ENCODE measurements at places on chromosomes 1 and 21. TPM values are rescaled to one million over a fixed set of nuclear protein-coding genes. Genes with fewer than 3 reads are reported as not detected.

- H3K4me1 ChIP-seq, result no peaks in the 10 kb centered on the region
- no peaks in the 10 kb centered on the region for H3K36me3 ChIP-seq
- no peak for DNase-seq
- H3K27ac ChIP-seq, result no peak overlapping the region
- H3K4me3 ChIP-seq, result no peak overlapping the region
These were observed 118.9 kb downstream of the HHAT start for GRCh38 chr1:210447456-210448057.

DNA sequence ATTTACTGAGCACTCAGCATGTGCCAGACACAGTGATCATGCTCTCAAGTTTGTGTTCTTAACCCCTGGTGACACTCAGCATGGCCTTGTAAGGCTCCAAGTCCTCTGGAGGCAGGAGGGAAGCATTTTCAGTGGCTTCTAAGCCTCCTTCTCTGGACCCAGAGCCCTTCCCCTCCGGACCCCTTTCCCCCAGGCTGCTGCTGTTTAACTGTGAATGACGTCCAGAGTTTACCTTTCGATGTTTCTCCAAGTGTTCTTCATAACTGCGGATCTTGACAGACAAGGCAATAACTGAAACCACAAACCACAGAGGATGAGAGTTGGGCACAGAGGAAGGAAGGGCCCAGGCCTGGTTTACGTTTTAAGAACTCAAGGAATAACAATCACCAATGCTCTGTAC is 6.5 kb downstream of the MRPS15 start:
- H3K4me1 ChIP-seq, result peaks cover 6% of the 10 kb centered on the region
- H3K27me3 ChIP-seq, result no peaks in the 10 kb centered on the region
- H3K36me3 ChIP-seq, result peaks cover 87% of the 10 kb centered on the region
- DNase-seq, result no peak
- H3K4me3 ChIP-seq, result no peak overlapping the region

DNA sequence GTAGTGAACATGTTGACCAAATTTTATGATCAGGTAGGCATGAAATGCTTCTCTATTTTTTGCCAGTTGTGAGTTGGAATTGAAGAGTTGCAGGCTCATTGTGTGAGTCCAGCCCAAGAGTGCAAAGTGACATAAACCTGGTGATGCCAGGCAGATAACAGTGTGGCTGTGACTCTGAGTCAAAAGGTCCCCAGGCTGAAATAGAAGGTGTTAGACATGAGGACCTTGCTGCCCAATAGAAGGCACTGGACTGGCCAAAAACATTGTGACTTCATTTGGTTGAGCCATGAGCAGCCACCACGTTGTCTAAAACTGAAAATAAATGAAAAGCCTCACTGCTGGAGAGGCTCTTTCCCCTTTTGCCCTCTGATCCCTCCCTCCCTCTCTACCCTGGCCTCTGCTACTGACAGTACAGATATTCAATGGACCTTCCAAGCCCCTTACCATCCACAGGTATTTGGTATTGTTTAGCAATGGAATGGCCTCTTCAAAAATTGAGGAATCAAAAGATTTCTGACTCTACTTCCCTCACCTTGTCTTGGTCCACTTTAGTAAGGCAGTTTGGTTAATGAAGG is 67.8 kb upstream of the ABCD3 start:
- H3K4me1 ChIP-seq, result peaks cover 6% of the 10 kb centered on the region
- H3K4me3 ChIP-seq, result no peak overlapping the region
- DNase-seq, result no peak

Gene TAS1R1
- total RNA-seq, result not detected

DNA sequence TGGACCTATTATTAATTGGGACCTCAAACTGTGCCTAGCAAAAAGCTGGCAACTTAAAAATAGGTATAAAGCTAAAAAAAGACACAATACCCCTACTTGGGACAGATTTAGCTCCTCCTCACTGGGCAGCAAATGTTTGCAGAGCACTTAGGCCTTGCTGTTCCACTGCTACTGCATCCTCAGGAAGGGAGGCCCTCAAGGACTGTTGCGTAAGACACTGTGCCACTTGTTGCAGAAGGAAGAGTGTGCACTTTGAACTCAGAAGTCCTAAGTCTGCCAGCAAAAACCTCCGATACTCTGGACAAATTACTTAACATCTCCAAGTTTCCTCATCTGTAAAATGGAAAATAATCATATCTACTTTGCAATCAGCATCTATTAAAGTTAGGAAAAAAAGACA is 322.9 kb downstream of the BARHL2 start:
- no peaks in the 10 kb centered on the region for H3K36me3 ChIP-seq
- H3K27me3 ChIP-seq, result no peaks in the 10 kb centered on the region
- no peaks in the 10 kb centered on the region for H3K4me1 ChIP-seq
- DNase-seq, result no peak
- H3K4me3 ChIP-seq, result no peak overlapping the region

Gene OPTC
- total RNA-seq, result not detected

Gene DMBX1
- not detected for total RNA-seq

DNA sequence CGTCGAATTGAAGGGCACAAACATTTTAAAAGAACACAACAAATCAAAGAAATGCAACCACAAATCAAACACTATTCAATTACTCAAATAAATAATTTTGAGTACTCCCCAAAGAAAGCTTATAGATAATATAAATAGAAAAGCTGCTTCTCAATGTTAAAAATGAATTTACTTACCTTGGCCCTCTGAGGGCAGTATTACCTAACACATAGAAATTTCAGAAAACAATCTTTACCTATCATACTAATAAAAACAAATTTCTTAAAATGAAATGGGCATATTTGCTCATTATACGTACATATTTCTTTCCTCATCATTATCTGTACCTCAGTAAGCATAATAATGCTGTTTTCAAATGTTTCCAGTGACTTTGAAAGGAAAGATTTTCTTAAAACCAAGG is 141.8 kb downstream of the AKT3 start:
- H3K27me3 ChIP-seq, result no peaks in the 10 kb centered on the region
- no peaks in the 10 kb centered on the region for H3K4me1 ChIP-seq
- no peak overlapping the region for H3K27ac ChIP-seq
- no peak overlapping the region for H3K4me3 ChIP-seq

DNA sequence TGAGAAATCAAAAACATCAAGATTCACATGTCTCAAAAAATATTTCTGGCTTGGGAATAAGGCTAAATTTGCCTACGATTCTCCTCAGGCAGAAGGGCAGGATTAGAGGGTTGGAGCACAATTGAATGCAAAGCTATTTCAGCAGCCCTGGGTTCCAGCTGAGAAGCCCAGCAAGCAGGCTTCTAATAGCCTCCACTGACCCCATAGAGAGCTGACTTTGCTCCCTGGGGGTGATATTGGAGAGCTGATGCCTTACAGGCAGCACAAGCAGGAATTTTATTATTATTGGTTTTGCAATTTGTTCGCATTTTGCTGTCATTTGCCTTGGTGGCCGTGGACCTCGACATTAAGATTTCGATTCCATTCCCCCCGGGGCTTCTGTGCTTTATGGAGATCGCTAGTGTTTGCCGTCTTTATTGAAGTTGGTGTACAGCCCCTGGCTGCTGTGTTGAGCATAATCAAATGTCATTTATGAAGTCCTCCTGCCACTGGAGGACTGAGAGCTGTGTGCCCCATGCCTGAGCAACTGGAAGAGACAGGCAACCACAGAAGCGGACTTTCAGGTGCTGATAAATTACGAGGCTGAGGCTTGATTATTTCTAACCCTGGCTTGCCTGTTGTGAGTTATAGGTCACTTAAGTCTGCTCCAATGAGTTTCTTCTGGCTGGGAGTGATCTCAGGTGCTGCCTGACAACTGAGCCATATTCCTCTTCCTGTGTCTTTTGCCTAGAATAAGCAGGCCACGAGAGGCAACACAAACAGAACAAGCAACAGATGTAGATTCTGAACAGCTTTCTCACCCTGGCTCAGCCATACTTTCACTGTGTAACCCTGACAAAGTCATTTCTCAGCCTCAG is 518.4 kb upstream of the CAMK1G start:
- H3K27me3 ChIP-seq, result no peaks in the 10 kb centered on the region
- DNase-seq, result no peak
- H3K36me3 ChIP-seq, result no peaks in the 10 kb centered on the region
- no peaks in the 10 kb centered on the region for H3K4me1 ChIP-seq
- H3K4me3 ChIP-seq, result no peak overlapping the region

DNA sequence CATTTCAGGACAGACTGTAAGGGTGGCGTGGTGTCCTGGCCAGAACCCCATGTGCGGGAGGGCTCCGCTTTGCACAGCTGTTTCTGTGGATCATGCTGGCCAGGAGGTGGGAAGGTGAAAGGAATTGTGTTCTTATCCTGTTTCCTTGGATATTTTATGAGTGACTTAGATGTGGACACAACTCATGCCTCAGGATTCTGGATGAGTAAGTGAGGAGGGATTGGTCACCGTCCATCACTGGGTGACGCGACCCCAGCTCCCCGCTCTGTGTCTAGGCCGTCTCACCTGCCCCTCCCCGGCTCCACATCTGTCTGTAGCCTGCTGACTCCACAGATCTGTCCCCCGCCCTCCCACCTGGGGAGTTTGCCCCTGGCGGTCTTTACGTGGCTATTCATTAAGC is 48.8 kb downstream of the PIK3CD start:
- H3K27ac ChIP-seq, result no peak overlapping the region
- H3K36me3 ChIP-seq, result no peaks in the 10 kb centered on the region
- H3K4me1 ChIP-seq, result peaks cover 53% of the 10 kb centered on the region
- no peaks in the 10 kb centered on the region for H3K27me3 ChIP-seq
- H3K4me3 ChIP-seq, result no peak overlapping the region
- no peak for DNase-seq

DNA sequence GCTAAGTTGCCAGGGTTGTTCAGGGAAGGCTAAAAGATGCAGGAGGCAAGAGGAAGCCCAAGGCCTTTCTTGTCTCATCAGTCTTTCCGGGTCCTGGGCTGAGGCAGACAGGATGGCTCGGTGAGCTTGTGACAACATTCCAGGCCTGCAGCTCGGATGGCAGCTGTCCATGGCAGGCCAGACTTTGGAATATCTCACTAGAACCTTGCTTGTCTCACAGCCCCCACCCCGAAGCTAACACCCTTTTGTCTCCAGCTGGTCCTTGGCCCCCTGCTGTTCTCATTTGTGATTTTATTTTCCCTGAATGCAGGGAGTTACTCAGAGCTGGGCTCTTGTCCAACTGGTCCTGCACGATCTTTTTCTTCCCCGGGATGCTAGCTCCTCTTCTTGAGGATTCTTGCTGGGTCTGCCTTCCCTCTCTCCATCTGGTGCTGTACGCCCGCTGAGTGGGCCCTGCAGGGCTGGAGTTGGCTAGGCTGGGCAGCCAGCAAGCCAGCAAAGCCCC is 477.2 kb upstream of the CAMK1G start:
- H3K36me3 ChIP-seq, result no peaks in the 10 kb centered on the region
- H3K4me3 ChIP-seq, result no peak overlapping the region
- H3K27me3 ChIP-seq, result no peaks in the 10 kb centered on the region
- DNase-seq, result no peak

DNA sequence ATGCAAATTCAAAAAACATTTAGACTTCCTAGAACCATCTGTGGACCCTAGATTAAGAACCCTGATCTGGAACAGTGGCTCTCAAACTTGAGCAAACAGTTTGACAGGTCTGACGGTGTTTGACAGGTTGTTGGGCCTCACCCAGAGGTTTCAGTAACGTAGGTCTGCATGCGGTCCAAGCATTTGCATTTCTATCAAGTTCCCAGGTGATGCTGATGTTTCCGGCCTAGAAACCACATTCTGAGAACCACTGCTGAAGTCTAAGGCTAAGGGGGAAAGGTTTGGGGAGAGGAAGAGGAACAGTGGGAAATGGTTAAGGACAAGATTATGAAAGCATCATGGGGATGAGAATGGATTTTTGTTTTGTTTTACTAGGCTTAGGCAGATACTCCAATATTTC is 48.6 kb downstream of the MDM4 start:
- H3K4me3 ChIP-seq, result no peak overlapping the region
- no peaks in the 10 kb centered on the region for H3K27me3 ChIP-seq
- no peak overlapping the region for H3K27ac ChIP-seq
- H3K36me3 ChIP-seq, result no peaks in the 10 kb centered on the region
- no peak for DNase-seq

- H3K27ac ChIP-seq, result no peak overlapping the region
- DNase-seq, result no peak
- no peaks in the 10 kb centered on the region for H3K4me1 ChIP-seq
- H3K4me3 ChIP-seq, result no peak overlapping the region
- H3K36me3 ChIP-seq, result no peaks in the 10 kb centered on the region
These were observed 57.5 kb upstream of the GUCA2A start for GRCh38 chr1:42221952-42222606.

DNA sequence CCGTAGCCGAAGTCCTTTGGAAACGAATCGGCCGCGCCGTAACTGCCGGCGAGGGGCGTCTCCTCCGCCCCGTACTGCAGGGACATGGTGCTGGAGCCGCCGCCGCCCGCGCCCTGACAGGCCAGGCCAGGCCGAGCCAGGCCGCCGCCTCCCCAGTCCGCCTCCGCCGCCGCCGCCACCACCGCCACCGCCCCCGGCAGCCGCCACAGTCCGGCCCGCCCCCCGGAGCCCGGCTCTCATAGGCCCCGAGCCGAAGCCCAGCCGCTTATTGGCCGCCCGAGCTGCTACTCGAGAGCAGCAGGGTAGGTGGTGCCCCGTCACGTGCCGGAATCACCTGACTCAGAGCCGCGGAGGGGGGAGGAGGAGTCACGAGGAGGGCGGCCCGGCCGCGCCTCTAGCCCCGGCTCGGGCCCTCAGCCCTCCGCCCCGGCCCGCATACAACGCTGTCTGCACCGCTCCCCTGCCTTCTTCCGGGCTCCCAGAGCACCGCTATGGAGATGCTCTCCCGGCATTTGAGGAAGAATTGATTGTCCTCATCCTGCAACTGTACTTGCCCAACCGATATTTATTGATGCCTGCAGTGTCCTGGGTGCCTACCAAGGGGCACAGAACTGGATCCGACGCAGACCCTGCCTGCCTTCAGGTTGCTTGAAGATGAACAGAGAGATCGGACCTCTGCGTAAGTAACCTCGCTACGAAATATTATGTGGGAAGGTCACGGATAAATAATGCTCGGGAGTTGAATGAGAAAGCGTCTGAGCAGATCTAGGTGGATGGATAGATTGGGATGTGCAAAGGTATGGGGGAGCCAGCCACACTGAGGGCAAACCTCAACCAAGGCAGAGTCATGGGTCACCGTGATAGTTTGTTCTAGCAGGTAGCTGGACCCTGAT is at the start of gene RRAGC:
TSS of gene RRAGC (minus strand) at position 212 of the 893 bp plus-strand sequence. CDS start at position 86, 126 bp downstream.
- peak; percentile 98 for DNase-seq
- H3K4me1 ChIP-seq, result peaks cover 15% of the 10 kb centered on the region
- H3K36me3 ChIP-seq, result no peaks in the 10 kb centered on the region

Gene ERVH48-1
- total RNA-seq, result not detected

Gene RABGAP1L
- 45.6 TPM for total RNA-seq

DNA sequence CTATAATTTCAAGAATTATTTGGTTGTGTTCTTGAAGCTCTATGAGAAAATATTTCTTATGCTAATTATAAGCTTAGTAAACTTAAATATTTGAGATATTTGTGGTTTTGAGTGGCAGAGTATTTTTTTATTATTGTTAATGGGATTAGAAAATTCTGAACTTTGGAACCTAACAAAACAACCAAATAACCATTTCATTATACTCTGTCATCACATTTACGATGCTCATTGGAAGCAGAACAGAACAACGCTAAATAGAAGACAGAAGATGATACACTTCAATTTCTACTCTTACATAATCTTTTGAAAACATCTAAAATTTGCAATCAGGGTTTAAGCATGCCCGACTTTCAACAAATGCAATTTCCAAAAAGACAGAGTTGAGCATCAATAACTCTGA is 270.2 kb downstream of the PTPRC start:
- peaks cover 4% of the 10 kb centered on the region for H3K4me1 ChIP-seq
- no peak overlapping the region for H3K27ac ChIP-seq
- H3K36me3 ChIP-seq, result no peaks in the 10 kb centered on the region
- DNase-seq, result no peak
- H3K27me3 ChIP-seq, result no peaks in the 10 kb centered on the region

GRCh38 chr1:234427950-234428646 is 50.9 kb downstream of the TARBP1 start:
- no peak overlapping the region for H3K4me3 ChIP-seq
- DNase-seq, result no peak
- H3K27me3 ChIP-seq, result no peaks in the 10 kb centered on the region

Data from esophagus squamous epithelium (tissue), 5 donors.